ENCODE measurements at places on chromosomes 2 and 18.

DNA sequence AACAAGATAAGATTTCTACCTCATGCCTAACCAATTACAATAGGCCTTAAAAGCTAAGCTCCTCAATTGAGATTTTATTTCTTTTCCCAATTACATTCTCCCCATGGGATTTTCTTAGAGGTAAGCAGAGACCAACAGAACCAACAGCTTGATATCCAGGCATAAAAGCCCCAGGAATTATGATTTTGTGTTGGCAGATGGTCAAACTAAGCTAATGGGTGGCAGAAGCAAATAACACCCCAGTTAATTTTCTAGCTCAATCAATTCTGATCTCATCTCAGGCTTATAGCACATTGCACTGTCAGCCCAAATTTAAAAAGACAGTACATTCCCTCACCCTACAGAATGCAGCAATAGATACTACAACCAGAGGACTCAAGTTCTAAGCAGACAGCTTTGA lies 156.4 kb downstream of the NRXN1 start:
- peak; percentile 94 for DNase-seq

DNA sequence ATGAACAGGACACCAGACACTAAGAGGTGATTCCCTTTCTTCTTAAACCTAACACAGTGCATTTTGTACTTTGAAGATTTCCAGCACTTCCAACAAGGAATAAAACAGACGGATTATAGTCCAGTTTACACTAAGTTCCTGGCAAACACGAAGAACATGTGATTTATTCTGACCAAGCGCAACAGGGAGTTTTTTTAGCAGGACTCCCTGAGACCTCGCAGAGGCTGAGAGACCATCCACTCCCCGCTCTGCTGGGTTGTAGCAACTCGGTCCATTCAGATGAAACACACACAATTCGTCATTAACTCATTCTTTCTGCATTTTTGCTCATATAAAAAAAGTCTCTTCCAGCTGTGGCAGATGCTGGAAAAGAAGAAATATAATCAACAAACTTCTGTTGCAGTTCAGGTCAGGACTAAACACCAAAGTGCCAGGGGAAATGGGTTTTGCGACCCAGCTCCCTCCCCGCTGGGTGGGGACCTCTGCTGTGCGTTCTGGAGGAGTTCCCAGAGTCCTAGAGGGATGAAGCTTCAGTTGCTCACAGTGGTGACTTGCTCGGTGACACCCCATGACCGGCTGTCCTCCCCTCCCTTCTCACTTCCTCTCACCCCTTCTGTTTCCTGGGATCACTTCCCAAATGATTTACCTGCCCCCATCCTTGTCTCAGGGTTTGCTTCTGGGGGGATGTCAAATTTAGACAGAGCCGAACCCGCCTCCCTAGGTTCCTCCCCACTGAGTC lies 52.5 kb downstream of the KCNF1 start:
- no peak for DNase-seq

DNA sequence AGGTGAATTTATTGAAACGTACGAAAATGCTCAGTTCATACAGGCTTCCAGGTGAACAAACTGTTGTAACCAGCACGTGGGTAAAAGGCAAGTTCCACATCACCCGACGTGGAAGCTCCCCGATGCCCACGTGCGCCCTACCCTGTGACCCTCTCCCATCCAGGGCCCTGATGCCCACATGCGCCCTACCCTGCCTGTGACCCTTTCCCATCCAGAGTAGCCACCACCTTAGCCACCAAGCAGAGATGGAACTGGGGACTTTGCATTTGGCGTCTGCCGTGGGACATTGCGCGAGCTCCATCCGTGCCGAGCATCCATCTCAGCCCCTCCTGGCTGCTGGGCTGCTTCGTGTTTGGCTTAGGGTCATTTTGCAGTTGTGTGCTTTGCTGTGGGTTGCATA lies 37.5 kb downstream of the ANO7 start:
- DNase-seq = no peak

- DNase-seq = no peak
These were observed 103.1 kb downstream of the CERS6 start for GRCh38 chr2:168559187-168559586.

DNA sequence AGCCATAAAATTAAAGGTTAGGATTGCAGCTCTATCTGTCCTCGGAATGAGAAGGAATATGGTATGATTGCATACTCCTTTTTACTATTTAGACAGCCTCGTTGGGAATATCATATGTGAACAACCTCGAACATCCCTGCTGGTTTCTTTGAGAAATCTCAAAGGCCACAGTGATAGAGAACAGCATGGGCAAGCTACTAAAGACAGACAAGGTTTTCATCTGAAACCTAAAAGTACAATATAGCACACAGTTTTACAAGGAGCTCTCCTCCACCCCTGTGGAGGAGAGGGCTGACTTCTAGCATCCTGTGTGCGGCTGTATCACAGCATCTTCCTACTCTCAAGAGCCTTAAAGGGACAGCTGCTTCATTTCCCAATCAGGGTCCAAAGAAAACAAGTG lies 104.3 kb downstream of the VWC2L start:
- no peak for DNase-seq

GRCh38 chr2:197372592-197372991 lies 62.0 kb upstream of the ANKRD44 start:
- DNase-seq = no peak

DNA sequence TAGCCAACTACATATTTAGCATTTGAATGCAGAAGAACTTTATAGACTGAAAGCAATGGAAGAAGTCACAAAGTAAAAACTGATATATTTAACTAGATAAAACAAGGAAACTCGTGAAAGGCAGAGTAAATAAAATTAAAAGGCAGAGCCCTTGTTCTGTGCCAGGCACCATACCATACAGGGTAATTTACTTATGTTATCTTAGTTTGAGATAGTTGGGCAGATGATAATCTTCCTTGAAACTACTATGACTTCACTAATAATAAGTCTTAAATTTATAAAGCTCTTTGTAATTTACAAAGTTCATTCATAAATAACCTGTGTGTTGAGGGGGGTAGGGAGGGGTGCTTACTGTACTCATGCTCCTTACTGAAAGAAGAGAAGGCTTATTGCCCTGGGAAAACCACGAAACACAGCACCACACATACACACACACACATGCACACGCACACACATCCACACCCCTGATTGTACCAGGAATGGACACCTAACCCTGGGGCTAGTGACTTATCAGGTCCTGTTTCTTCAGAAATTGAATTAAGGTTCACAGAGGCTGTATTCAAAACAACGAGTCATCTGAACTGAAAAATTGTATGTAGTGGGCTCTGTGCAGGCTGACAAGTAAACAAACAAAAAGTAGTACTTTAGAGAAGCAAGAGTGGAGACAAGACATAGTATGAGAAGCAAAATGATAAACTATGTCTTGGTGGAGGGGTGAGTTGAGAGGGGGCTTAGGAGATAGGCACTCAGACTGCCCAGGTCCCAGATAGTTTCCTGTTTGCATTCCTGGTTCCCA lies 38.1 kb downstream of the AGFG1 start:
- DNase-seq = no peak

GRCh38 chr18:51955136-51955535 lies 384.9 kb upstream of the DCC start:
- no peak for DNase-seq

DNA sequence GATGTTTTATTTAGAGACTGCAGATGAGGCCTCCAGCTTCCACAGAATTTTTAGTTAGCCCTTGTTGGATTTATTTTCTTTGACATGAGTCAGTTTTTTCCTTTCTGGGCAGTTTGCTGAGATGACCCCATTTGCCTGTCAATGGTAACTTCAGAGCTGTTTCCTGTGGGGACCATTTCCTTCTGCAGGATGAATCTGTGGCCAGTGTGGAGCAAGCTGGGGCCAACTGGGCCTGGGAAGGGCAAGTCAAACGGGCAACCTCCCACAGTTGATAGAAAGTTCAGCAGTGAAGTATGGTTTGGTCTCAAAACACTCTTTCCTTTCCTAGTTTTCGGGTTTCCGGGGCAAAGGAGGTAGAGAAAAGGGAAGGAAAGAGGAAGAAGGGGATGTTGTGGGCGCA lies 291.4 kb upstream of the NRP2 start:
- no peak for DNase-seq

DNA sequence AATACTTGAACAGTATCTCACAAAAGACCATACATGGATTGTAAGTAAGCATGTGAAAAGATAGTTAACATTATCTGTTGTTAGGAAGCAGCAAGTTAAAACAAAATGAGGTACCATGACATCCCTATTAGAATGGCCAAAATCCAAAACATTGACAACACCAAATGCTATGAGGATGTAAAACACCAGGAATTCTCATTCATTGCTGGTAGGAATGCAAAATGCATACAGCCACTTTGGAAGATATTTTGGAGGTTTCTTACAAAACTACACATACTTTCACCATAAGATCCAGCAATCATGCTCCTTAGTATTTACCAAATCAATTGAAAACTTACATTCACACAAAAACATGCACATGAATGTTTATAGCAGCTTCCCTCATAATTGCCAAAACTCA lies 30.9 kb upstream of the ICOS start:
- no peak for DNase-seq

DNA sequence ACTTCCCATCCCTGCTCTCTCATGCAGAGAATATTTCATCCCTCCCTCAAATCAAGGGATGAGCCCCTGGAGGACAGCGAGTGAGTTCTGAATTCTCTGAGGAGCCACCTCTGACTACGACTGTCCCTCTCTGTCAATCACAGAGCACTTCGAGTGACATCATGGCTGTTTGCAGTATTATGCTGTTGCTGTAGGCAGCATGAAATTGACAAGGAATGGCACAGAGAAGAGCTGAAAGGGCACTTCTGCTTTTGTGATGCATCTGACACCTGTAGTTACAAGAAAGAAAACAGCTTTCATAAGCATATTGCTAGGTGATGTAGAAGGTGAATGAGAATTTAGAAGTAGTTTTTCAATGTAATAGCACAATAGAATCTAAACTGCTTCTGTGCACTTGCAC lies 166.9 kb downstream of the ARHGAP15 start:
- no peak for DNase-seq

- no peak for DNase-seq
These were observed 443.3 kb downstream of the SOCS6 start for GRCh38 chr18:70732188-70732587.

DNA sequence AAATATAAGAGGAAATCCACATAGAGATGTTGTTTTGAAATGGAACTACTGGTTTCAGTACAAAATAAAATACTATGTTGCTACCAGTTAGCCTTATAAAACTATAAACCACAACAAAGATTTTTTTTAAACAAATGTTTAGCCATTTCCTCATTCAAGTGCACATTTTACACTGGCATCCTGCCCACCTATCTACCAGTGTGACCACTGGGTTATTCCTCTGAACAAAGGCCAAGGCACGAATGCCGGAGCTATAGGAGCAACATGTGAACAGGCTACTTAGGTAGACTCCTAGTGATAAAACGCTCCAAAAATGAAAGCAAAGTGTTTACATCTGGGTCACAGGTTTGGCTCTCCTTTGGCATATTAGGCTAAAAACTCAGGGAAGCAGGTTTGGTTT lies 31.8 kb upstream of the SULT1C4 start:
- DNase-seq = no peak

DNA sequence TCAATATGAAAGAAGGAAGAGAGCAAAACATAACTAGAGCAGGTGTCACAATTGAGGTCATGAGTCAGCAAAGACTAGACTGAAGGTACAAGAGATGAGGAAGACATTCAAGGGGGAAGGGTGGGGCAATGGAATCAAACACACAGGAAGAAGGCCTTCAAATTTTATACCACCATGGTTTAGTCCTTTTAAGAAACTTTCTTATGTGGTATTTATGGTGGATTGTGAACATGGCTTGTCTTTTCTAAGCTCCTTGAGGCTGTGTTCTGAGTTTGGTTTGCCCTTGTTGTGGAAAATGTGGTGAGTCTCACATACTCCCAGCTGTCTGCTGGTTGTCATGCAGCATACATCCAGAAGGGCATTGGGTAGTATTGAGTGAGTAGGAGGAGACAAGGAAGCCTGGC lies 62.1 kb downstream of the NABP1 start:
- no peak for DNase-seq

DNA sequence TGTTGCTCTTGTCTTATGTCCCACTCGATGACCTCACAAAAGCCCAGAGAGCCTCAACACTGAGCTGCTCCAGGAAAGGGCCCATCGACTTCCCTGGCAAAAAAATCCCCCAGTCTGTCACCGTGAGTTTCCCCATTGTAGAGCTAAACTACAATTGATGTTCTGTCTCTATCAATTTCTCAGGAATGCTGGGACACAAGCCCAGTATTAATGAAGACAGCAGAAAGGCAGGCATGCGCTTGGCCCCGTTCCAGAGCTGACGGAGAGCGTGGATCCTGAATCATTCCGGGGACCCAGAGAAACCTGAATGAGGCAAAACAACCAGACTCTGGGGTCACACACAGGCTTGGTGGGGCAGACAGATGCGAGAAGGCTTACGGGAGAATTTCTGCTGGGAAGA lies 146.9 kb downstream of the TTC32 start:
- DNase-seq = no peak

DNA sequence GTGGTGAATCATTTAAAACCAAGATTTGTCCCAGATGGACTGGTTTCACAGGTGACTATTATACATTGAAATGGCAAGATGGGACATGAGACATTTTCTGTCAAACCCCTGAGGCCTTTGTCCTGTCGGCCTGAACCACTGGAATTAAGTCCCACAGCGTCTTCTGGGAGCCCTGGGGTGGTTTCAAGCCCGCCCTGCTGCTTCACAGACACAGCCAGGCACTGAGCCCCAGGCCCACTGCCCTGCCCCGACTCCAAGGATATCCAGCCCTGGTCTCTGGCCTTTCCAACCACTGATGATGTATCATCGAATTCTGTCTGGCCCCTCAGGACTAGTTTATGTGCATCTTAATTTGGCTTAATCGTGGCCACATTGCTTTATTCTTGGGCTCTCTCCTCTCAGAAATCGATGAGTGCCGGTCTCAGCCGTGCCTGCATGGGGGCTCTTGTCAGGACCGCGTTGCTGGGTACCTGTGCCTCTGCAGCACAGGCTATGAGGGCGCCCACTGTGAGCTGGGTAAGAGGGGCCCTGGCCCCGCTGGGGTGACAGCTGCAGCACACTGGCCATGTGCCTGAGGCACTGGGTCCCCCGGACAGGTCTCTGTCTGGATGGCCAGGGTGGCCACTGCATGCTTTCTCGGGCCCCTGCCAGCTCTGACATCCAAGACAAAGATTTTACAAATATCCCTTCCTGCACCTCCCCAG lies 39.5 kb downstream of the MTERF4 start:
- DNase-seq = no peak

GRCh38 chr18:12656938-12657683 lies 796 bp downstream of the SPIRE1 start:
- DNase-seq = no peak

DNA sequence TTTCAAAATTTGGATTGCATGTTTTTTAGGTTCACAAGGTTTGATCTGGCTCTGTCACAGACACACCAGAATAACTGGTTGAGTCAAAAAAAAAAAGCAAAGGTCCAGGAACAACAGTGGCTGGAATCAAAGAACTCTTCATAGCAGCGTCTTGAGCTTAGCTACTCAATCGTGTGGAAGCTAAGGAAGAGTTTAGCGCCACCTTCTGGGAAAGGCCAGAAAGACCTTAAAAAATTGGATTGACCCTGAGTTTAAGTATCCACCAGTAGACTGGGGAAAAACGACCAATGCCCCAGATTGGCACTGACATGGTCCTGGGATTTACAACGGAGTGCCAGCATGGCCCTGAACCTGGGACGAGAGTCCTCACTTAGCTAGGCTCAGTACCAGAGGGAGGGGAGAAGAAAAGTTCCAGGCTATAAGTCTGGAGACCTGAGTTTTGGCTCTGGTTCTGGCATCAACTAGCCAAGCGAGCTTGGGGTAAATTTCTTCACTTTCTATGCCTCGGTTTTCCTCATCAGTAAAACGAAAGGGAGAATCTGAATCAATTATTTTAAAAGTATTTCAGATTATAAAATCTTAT lies 71.1 kb upstream of the TFCP2L1 start:
- DNase-seq = peak; percentile 63

GRCh38 chr2:150371044-150371818 lies 116.2 kb downstream of the RND3 start:
- no peak for DNase-seq

Data from DMS 273 treated with DMSO at 0.1 percent for 48 hours (cell line).